ENCODE measurements at places on chromosomes 4 and X. TPM values are rescaled to one million over a fixed set of nuclear protein-coding genes. Genes with fewer than 3 reads are reported as not detected.

Gene CYBB
- total RNA-seq = 3.2 TPM

Gene LINC00632
- total RNA-seq = 64.4 TPM

Gene SLC34A2
- 5.2 TPM for total RNA-seq

Gene NDP
- total RNA-seq = not detected

Gene CXCL11
- total RNA-seq = not detected

Gene HPGDS
- 3.9 TPM for total RNA-seq

Gene IL15
- 14.4 TPM for total RNA-seq

Gene BBS12
- total RNA-seq = 4.7 TPM

Gene DMP1
- total RNA-seq = not detected

Gene PAGE2B
- total RNA-seq = not detected

Gene SSX2
- not detected for total RNA-seq

Gene NKX1-1
- not detected for total RNA-seq

Gene NUP62CL
- not detected for total RNA-seq

Gene RIPPLY1
- not detected for total RNA-seq

Gene COL4A5
- 1.2 TPM for total RNA-seq

Data from Peyer's patch (tissue), 4 donors.